ENCODE measurements at places on chromosomes 4 and X.

DNA sequence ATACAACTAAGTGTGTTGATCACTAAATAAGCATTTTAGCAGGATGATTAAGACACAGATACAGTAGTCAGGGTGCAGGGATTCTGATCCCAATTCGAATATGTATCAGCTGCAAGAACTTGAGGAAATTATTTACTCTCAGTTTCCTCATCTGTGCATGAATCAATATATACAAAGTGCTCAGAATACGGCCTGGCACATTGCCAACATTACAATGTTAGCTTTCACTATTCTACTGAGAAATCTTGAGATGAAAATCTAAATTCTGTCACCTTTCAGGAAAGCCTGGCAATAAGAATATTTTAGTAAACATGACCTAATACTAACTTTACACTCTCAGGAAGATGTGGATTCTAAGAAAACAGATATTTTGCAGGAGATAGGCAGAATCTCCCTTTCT is 1001.6 kb upstream of the IGFBP7 start:
- DNase-seq: no peak

DNA sequence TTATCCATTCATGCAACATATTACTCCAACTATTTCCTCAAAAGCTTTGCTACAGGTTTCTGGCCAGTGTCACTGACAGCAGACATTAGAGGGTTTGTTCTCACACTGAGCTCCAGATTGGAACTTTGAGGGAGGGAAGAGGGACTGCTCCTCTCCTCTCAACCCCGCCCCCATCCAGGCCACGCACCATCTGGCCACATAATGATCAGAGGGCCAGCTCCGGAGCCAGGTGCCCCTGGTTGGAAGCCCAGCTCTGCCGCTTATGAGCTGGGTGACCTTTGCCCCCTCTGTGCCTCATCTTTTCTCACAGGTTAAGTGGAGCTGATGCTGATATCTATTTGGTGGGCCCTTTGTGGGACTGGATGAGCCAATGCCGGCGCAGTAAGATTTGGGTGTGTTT is 55.8 kb downstream of the C4orf50 start:
- no peak for DNase-seq

DNA sequence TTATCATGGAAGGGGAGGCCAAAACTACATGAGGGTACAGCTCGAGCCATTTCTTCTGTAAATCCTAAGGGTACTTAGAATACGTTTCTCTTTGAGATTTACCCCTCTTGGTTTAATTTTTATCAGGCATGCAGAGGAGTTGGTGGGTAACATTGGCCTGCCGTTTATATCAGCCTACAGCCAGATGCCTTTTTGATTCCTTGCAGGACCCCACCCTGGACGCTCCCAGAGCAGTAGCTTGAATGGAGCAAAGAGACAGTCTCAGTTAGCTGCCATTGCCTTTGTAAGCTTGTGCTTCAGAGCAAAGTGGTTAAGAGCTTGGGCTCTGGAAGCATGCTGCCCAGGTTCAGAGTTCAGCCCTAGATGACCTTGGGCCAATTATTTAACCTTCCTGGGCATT is 9.0 kb downstream of the DOCK11 start:
- no peak for DNase-seq

- DNase-seq: no peak
These were observed 360.9 kb upstream of the ATOH1 start for GRCh38 chr4:93467484-93468155.

GRCh38 chr4:5478697-5479096 is 229.7 kb downstream of the EVC2 start:
- DNase-seq: no peak

- DNase-seq: no peak
These were observed 9.0 kb downstream of the FBXO8 start for GRCh38 chr4:174274436-174274835.

GRCh38 chr4:25433966-25434827 is 57.1 kb downstream of the ANAPC4 start:
- DNase-seq: no peak

- DNase-seq: peak; percentile 46
These were observed at the start of gene DIAPH2 for GRCh38 chrX:96684339-96685209. Gene DIAPH2 (plus strand): TSS chrX:96684842.

- DNase-seq: no peak
These were observed 55.9 kb upstream of the NKX1-1 start for GRCh38 chr4:1462009-1462767.

GRCh38 chr4:30586850-30587249 is 133.3 kb upstream of the PCDH7 start:
- DNase-seq: no peak

DNA sequence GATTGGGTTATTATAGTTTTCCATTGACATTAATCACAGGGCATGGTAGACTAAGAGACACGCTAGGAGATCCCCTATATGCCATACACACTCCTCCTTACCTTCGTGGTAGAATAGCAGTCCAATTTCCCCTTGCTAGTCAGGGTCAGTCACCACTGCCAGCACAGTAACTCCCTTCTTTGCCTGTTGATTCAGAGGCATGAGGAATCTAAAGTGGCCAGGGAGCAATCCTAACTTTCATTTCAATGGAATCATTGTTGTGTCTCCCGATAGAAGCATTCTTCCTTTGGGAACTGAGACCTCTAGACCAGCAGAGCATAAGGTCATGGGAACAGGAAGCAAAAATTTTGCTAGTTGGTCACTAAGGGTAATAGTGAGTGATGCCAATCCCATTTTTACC is 51.1 kb downstream of the COL25A1 start:
- DNase-seq: no peak

DNA sequence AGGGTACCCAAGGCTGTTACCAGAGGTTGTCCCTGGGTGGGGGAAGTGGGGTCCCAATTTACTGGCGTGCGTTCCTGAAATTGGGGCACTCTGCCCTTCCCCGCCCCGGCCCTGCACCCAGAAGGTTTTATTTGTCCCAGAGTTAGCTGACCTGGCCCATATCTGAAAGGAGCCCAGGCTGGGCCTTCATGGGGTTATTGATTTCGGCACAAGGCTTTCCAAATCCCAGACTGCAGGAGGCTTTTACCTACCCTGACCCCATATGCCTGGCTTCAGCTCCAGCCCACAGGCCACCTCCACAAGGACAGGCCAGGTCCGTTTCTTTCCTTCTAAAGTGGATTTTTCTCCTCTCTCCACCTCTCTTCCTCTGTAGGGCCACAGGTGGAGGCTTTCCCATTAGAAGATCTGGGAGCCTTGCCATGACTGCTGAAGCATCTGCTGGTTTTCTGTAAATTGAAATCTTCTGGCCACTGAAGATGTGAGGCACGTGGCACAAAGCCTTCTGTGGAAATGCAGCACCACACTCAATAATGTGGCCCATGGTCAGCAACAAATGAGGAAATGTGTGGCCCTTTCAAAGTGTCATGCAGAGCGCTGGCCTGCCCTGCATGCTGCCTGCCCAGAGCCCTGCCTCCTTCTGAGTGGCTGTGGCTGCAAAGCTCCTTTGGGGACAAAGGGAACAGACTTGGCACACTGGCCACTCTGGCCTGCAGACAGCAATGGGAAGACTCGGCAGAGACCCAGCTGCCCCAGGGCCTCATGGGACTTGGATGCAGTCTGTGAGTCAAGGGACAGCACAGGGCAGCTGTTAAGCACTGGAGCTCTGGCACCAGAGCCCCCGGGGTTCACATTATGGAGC is 43.1 kb upstream of the MTM1 start:
- DNase-seq: no peak
